Lung (tissue), 17 donors: ENCODE measurements at places on chromosomes 13 and 19. TPM values are rescaled to one million over a fixed set of nuclear protein-coding genes. Genes with fewer than 3 reads are reported as not detected.

DNA sequence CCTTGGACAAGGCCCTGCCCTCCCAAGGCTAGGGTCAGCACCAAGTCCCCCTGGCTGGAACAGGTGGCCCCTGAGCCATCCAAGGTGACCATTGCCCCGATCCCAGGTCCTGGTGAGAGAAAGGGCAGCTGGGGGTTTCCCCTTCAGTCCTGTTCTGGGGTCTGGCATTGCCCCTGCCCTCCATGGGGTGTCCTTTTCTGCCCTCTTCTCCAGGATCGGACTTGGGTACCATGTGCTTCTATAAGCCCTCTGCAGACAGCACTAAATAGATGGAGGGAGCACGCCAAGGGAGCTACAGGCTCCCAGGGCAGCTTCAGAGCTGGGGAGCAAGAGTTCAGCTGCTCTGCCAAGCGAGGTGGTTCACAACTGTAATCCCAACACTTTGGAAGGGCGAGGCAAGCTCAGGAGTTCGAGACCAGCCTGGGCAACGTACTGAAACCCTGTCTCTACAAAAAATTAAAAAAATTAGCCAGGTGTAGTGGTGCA is 13.5 kb upstream of the KCNN1 start:
- peaks cover 25% of the 10 kb centered on the region for H3K27me3 ChIP-seq
- H3K27ac ChIP-seq: no peak overlapping the region
- peaks cover 3% of the 10 kb centered on the region for H3K4me1 ChIP-seq
- no peak for DNase-seq
- no peaks in the 10 kb centered on the region for H3K36me3 ChIP-seq
- no peak overlapping the region for H3K4me3 ChIP-seq

GRCh38 chr13:22198641-22199217 is 527.9 kb downstream of the FGF9 start:
- H3K36me3 ChIP-seq: no peaks in the 10 kb centered on the region
- no peak for DNase-seq
- H3K27ac ChIP-seq: no peak overlapping the region
- no peaks in the 10 kb centered on the region for H3K27me3 ChIP-seq
- no peaks in the 10 kb centered on the region for H3K4me1 ChIP-seq

- H3K27ac ChIP-seq: no peak overlapping the region
- no peaks in the 10 kb centered on the region for H3K27me3 ChIP-seq
- H3K36me3 ChIP-seq: no peaks in the 10 kb centered on the region
- no peak overlapping the region for H3K4me3 ChIP-seq
Measured at GRCh38 chr13:72221276-72221962, 354.4 kb upstream of the DACH1 start.

DNA sequence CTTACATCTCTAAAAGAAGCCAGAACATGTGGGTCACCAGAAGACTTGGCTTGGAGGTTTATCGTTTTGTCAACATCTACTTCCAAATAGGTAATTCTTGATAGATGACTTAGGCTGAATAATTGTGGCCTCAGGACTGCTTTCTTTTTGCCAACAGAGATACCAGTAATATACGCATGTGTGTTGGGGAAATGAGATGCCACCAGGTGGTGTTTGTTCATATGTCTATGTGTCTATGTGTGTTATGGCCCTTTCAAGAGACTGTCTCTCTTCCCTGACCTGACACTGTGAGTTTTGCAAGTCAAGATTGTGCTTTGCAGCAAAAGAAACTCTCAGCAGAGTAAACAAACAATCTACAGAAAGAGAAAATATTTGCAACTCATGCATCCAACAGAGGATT is 31.6 kb upstream of the METTL21C start:
- DNase-seq: no peak
- no peaks in the 10 kb centered on the region for H3K36me3 ChIP-seq
- H3K27me3 ChIP-seq: no peaks in the 10 kb centered on the region
- no peaks in the 10 kb centered on the region for H3K4me1 ChIP-seq

DNA sequence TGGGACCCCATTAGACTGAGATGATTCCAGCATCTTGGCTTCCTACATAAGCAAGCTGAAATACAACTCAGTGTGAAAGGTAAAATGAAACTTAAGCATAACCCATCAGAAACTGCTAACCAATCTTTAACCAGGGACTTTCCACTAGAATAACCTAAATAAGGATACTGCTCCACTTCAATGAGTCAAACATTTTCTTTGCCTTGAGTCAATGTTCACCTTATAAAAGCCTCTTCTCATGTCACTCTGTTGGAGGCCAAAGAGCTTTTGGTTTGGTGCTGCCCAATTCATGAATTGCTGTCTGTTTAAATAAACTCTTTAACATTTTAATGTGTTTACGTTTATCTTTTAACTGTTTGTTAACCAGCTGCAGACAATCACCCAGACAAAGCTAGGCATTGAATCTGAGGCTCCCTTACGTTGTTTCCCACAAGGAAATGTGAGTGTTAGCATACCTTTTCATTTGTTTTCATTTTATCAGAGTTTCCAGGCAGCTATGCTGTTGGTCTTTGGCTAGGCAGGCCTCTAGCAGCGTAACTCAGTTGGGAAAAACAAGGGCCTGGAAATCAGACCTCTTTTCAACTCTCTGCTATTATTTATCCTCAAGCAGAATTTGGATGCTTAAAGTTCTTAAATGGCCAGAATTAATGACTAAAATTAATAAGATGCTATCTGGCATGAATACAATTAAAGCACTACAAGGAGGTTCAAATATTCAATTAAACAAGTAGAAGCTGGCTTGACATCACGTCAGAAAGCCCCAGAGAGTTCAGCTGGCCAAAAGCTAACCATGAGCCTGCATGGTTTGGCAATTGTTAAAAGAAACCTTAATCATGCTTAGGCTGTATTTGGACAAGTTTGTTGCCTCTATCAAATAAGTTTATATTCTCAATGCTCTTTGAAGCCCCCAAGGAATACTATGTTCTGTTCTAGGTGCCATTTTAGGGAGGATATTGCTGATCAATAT is 200.2 kb downstream of the DCLK1 start:
- H3K27ac ChIP-seq: no peak overlapping the region
- H3K4me1 ChIP-seq: peaks cover 9% of the 10 kb centered on the region
- no peaks in the 10 kb centered on the region for H3K36me3 ChIP-seq
- no peak overlapping the region for H3K4me3 ChIP-seq
- no peak for DNase-seq
- H3K27me3 ChIP-seq: no peaks in the 10 kb centered on the region

- H3K4me3 ChIP-seq: no peak overlapping the region
- no peaks in the 10 kb centered on the region for H3K4me1 ChIP-seq
- peaks cover 5% of the 10 kb centered on the region for H3K36me3 ChIP-seq
- no peak overlapping the region for H3K27ac ChIP-seq
- H3K27me3 ChIP-seq: no peaks in the 10 kb centered on the region
- DNase-seq: no peak
Measured at GRCh38 chr19:43660971-43661360, 9.0 kb downstream of the PLAUR start.

DNA sequence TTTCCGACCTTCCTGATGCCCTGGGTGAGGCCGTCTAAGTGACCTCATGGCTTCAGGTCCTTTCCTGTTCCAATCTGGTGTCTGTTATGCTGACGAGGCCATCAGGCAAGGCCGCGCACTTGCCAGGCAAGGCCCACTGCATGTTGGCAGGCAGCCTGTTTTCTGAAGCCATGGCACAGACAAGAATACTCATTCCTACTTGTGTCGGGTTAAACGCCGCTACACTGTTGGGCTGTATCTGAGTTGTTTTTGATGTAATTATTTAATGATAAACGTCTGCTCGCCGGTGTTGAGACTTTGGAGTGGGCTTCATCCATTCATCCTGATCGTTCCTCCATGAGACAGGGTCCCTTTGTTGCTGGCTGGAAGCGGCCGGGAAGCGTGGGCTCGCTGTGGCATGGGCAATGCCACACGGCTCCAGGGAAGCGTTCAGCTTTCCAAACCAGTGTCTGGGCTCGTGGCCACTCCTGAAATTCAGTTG is 92.1 kb downstream of the ATP11A start:
- peak; percentile 58 for DNase-seq
- no peaks in the 10 kb centered on the region for H3K36me3 ChIP-seq
- H3K27ac ChIP-seq: peak overlapping the region; percentile 70
- peaks cover 18% of the 10 kb centered on the region for H3K4me1 ChIP-seq

DNA sequence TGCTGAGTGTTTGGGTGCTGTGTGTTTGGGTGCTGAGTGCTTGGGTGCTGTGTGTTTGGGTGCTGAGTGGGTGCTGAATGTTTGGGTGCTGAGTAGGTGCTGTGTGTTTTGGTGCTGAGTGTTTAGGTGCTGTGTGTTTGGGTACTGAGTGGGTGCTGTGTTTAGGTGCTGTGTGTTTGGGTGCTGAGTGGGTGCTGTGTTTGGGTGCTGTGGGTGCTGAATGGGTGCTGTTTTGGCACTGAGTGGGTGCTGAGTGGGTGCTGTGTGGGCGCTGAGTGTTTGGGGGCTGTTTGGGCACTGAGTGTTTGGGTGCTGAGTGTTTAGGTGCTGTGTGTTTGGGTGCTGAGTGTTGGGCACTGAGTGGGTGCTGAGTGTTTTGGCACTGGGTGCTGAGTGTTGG is 48.5 kb upstream of the F7 start:
- no peaks in the 10 kb centered on the region for H3K36me3 ChIP-seq
- no peak overlapping the region for H3K4me3 ChIP-seq
- H3K4me1 ChIP-seq: no peaks in the 10 kb centered on the region
- DNase-seq: no peak
- H3K27ac ChIP-seq: no peak overlapping the region
- peaks cover 3% of the 10 kb centered on the region for H3K27me3 ChIP-seq

DNA sequence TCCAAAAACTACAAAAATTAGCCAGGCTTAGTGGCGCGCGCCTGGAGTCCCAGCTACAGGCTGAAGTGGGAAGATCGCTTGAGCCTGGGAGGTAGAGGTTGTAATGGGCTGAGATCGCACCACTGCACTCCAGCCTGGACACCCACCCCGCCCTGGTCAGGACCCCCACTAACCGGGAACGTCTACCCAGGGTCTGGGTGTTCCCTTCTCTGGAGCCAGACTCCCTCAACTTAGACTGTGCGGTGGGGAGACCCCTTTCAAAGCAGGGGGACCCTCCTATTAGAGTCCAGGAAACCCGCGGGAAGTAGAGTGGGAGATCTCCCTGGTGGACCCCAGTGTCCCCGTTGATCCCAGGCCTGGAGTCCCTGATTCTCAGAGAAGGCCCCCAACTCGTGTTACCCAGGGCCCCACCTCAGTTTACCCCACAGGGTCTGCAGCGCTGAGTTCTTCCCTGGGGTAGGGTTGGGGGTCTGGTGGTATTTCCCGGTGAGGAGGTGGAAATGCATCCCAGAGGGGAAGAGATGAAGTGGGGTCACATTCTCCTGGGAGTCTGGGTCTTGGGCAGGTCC is 6.1 kb upstream of the ARRDC2 start:
- peak overlapping the region; percentile 76 for H3K4me3 ChIP-seq
- no peak for DNase-seq
- no peaks in the 10 kb centered on the region for H3K27me3 ChIP-seq
- no peaks in the 10 kb centered on the region for H3K36me3 ChIP-seq
- peak overlapping the region; percentile 89 for H3K27ac ChIP-seq

Gene CYP2A6
- total RNA-seq: 1.7 TPM

Gene ANO8
- 7.1 TPM for total RNA-seq

DNA sequence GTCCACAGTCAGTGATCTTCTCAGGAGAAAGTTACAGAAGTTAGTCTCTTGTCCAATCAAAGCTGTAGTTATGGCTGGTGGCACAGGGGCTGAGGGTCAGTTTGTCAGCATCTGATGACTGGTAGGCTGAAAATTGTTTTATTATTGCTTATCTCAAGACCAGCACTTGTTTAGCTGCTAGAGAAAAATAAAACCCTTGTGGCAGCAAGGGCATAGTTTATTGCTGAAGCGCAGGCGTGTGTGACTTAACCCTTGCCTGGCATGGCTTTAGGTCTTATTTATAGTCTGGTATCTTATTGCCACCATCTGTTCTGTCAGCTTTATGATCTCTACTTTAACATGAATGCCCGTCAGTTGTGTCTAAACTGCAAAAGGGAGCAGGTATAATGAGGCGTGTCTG is 154.7 kb downstream of the USP12 start:
- H3K36me3 ChIP-seq: no peaks in the 10 kb centered on the region
- H3K4me3 ChIP-seq: no peak overlapping the region
- H3K4me1 ChIP-seq: peaks cover 7% of the 10 kb centered on the region
- no peak for DNase-seq
- no peaks in the 10 kb centered on the region for H3K27me3 ChIP-seq
- H3K27ac ChIP-seq: no peak overlapping the region

DNA sequence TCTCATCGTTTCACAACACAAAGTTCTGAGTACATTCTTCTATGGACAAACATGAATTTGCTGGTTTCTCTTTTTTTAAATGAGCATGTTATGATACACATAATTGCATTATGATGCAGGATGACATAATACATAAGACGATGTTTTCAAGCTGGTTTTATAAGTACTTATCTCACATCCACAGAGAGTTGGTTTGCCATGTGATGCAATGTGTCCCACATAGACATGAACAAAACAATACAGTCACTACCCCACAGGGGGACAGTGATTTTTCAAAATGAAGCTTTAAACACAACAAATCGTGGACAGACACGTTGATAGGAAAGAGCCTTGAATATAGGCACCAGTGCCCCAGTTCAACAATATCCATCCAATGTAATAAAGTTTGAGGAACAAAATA is 447.1 kb downstream of the KLF12 start:
- H3K4me3 ChIP-seq: no peak overlapping the region
- no peaks in the 10 kb centered on the region for H3K4me1 ChIP-seq
- no peak overlapping the region for H3K27ac ChIP-seq
- DNase-seq: no peak
- H3K27me3 ChIP-seq: no peaks in the 10 kb centered on the region

GRCh38 chr13:49652355-49653305 is 24.3 kb downstream of the ARL11 start:
- no peaks in the 10 kb centered on the region for H3K27me3 ChIP-seq
- no peak for DNase-seq
- no peak overlapping the region for H3K27ac ChIP-seq
- no peaks in the 10 kb centered on the region for H3K4me1 ChIP-seq

DNA sequence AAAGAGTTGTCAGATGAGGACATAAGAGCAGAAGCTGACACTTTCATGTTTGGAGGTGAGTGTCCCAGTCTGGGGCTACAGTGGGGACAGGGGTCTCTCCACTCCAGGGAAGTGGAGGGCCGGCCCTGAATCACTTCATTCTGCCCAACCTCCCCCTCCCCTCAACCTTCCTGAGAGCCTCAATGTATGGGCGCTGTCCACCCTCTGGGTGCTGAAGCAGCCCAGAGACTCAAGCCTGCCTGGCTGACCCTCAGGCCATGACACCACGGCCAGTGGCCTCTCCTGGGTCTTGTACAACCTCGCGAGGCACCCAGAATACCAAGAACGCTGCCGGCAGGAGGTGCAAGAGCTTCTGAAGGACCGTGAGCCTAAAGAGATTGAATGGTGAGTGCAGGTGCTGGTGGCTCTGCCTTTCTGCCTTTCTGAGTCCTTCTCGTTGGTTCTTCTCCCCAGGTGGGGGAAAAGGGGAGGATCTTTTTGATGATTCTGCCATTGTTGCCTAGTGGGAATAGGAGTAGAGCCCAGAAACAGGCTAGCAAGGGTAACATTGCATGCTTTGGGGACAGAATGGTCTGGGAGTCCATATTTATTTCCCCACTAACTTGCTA is 8.8 kb downstream of the CYP4F8 start:
- H3K27me3 ChIP-seq: no peaks in the 10 kb centered on the region
- H3K4me3 ChIP-seq: no peak overlapping the region
- no peaks in the 10 kb centered on the region for H3K4me1 ChIP-seq
- DNase-seq: peak; percentile 22
- H3K36me3 ChIP-seq: no peaks in the 10 kb centered on the region

Gene IGFL2
- total RNA-seq: not detected
